CD4-positive, alpha-beta T cell treated with Interferon alpha-2 for 1 hour (primary cell): ENCODE measurements at places on chromosomes 1 and 21.

DNA sequence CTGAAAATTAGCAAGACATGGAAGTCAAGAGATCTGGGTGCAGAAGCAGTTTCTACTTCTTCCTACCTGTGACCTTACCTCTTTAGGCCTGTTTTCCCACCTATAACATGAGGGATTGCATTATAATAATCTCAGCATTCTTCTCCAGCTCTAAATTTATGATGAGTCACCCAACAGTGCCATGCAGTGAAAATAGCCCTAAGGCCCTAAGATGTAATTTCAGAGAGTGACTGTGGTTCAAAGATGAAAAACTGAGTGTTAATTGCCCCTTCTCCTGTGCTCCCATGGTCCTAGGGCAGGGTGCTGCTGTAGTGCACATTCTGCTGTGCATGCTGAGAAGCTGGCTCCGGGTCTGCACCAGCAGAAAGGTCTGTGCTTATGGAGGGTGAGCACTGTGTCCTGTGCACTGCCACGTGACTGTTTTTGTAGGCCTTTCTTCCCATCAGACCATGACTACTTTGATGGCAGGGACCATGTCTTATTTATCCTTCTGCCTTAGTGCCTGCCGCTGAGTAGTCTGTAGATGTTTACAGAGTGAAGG, 29.7 kb downstream of the JUN start:
- DNase-seq, result no peak

DNA sequence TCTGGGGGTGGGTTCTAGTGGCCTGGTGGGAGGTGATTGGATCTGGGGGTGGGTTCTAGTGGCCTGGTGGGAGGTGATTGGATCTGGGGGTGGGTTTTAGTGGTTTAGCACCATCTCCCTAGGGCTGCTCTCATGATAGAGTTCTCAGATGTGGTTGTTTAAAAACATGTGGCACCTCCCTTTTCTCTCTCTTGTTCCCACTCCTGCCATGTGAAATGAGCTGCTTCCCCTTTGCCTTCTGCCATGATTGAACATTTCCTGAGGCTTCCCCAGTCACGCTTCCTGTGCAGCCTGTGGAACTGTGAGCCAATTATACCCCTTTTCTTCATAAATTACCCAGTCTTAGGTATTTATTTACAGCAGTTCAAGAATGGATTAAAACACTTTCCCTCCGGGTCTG, 327.3 kb upstream of the AJAP1 start:
- DNase-seq, result no peak

DNA sequence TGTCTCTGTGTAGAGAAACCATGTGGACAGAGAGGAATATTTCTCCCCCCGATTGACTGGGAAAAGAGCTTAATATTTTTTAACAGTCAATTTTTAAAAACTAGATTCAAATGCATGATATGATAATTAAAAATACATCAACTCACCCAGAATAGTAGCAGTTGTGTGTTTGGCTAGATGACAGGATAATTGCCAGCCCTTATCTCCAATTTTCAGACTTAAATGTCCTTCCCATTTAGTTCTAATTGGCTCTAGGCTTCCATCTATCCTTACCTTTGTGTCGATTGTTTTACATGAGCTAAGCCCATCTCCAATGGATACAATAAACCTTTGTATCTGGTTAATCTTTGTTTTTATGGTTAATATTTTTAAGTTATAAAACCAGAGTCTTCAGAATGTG, 23.9 kb upstream of the KIAA0040 start:
- no peak for DNase-seq

GRCh38 chr1:67687649-67688048, 2.6 kb downstream of the GADD45A start:
- DNase-seq, result no peak

DNA sequence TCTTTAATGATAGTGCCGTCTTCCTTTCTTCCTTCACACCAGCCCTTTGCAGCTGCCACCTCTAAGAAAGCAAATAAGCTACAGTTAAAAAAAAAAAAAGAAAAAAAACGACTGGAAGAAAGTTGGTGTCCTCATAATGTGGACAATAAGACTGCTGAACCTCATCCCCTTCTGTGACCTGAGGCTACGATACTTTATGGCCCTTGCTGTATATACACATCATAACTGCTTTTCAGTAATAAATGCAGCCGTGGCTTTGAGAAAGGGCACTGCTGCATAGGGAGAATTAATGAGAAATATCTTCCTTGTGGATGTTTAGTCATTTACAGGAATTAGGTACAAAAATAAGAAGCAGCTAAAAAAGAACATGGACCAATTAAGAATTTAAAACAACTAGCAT, 333.8 kb upstream of the ADGRL2 start:
- no peak for DNase-seq

- DNase-seq, result no peak
Measured at GRCh38 chr1:152878042-152878441, at the start of gene SMCP. SMCP (plus strand) TSS chr1:152878322; CDS start chr1:152884423, 6,101 bp downstream.

DNA sequence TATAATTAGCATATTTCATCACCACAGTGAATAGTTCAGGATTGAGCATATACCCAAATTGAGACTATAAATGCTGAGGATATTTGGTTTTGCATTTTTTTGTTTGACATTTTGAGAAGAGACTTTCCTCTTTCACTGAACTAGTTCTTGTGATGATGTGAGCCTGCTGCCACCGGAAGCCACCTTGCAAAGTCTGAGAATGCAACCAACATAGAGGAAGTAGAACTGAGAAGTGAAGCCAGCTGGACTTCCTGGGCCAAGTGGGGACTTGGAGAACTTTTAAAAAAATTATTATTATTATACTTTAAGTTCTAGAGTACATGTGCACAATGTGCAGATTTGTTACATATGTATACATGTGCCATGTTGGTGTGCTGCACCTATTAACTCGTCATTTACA, 102.3 kb downstream of the RPE65 start:
- peak; percentile 11 for DNase-seq

DNA sequence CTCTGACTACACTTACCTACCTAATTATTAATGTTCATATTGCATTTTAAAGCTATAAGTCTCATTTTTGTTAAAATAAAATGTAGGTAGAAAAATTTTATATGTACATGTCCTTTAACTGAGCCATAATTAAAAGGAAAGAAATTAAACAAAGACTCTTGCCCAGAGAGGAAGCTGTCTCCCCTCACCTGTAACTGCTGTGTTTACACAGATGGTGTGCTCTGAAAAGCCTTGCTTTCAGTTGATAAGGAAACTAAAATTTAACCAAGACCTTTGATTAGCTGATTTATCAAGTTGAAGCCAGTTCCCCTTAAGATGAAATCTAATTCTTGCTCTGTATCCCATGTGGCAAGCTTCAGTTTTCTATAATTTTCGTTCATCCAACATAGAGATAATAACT, 213.5 kb downstream of the LYPLAL1 start:
- no peak for DNase-seq

DNA sequence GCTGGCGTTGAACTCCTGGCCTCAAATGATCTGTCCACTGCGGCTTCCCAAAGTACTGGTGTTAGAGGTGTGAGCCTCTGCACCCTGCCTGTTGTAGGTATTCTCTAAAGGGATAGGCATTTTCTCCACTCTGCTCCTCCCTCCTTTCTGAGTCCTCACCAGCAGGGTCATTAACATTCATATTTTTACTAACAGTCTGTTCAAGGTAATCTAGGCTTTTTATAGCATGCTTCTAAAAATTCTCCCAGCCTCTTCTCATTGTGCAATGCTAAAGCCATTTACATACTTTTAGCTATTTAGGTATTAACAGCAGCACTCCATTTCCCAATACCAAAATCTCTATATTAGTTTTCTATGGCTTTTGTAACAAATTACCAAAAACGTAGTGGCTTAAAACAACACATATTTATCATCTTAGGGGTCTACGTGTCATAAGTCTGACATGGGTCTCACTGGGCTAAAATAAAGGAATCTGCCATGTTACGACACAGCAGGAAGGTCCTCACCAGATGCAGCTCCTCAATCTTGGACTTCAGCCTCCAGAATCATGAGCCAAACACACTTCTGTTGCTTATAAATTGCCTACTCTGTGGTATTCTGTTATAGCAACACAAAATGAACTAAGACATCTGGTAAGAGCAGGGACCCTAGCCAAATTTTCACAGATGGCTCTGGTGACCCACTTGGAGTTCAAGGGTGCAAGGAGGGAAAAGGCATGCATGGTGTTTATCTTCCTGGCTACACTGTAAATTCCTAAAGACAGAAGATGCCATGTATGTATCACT, 2.9 kb upstream of the SLC2A7 start:
- DNase-seq, result no peak

GRCh38 chr1:71303617-71304041, 222.8 kb upstream of the ZRANB2 start:
- no peak for DNase-seq

- no peak for DNase-seq
Measured at GRCh38 chr1:30040081-30041019, 683.0 kb downstream of the MATN1 start.

DNA sequence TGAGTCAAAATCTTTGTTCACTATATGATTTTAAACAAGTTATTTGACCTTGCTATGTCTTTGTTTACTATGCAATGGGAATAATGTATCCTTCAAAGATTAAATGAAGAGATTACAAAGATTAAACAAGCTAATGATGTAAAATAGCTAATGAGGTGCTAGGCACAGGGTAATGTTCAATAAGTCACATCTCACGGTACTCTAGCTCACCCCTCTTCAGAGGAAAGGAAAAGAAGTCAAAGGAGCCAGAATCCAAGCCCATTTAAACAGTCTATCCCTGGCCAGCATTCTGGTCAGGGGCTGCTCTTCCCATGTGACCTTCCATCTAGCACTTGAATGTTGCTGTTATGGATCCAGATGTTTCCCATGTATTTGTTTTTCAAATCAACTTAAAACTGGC, 412.4 kb upstream of the CAMK1G start:
- DNase-seq, result no peak

DNA sequence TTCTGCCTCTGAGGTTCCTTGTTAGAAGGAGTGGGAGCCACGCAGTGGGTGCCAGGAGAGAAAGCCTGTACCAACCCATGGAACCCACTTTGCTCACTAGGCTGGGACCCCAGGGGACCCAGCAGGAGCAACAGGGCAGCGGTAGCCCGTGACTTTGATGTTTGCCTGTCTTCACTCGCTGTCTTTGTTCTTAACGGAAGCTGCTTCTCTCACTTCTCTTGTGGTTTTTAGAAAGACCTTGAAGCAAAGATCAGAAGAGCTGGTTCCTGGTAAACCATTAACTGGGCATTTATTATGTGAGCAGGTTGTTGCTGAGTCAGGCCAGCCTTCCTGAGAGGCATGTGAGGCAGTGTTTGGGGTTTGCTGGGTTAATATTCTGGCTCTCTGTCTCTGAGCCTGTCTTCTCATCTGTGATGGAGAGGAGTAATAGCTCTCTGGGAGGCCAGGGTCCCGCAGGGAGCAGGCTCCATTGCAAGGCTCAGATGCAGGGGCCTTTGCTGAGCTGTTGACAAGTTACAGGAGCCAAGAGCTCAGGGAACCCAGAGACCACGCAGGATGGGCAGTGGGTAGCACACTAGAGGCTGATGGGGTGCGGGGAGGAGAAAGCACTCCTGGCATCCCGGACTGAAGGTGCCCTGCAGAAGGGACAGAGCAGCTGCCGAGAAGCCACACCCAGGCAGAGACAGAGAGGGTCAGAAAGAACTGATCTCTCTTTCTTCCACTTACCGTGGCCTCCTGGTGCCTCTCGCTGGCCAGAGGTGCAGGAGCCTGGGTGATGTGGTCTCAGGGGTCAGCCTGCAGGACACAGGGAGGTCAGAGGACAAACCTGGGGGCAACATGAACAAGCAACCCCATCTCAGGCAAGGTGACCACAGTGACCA, 367.5 kb upstream of the C1orf174 start:
- no peak for DNase-seq

- no peak for DNase-seq
Measured at GRCh38 chr1:1981142-1981500, 22.5 kb downstream of the CFAP74 start.

GRCh38 chr1:223695941-223696340, 16.4 kb upstream of the CAPN2 start:
- no peak for DNase-seq

DNA sequence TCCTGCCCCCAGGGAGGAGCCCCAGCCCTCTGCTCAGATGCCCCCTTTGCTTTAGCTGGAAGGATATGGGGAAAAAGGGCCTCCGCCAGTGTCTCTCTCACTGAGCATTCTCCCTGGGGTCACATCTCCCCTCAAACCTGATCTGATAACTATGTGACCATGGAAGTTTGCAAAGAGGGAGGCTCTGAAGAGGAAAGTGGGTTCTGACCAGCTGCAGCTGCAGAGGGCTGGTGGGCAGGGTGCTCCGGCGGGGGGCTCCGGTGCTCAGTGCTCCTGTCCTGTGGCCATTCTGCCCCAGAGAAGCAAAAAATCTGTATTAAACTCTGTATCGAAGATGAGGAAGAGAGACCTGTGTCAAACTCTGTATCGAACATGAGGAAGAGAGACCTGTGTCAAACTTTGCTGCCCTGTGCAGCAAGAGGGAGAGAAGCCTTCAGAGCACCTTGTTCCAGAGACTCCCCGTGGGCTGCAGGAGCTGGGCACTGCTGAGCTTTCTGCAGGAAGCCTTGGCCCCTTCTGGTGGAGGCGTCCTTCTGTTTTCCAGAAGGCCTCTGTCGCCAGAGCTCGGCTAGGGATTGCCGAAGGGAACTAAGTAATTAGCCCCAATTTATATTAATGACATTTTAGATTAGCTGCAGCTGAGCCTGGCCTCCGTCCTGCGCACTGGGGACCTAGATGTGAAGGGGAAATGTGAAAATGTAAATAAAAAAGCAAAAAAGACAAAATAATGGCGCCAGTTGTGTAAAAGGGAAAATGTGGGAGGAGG, 186.2 kb upstream of the C1orf174 start:
- DNase-seq, result no peak

DNA sequence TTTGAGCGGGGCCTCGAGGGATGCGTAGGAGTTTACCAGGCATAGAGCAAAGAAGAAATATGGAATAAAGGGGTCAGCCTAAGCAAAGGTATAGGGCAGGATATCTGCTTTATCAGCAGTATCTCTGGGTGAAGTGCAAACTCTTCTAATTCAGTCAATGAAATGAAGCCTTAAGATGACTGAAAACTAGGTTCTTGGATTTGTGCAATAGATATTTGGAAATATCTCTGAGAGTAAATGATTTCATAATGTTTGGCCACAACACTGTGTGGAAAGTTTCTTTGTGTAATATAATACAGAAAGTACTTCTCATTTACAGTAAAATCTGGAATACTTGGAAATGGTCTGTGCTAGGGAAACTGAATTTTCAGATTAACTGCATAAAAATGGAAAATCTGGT, 26.1 kb downstream of the KCNJ15 start:
- DNase-seq, result peak; percentile 8

- no peak for DNase-seq
Measured at GRCh38 chr21:41956926-41957729, 3.3 kb upstream of the C2CD2 start.
